Parietal lobe (tissue), 2 donors: ENCODE measurements at places on chromosomes 5 and 9. TPM values are rescaled to one million over a fixed set of nuclear protein-coding genes. Genes with fewer than 3 reads are reported as not detected.

IFNB1 gene
- total RNA-seq, result not detected

MLANA gene
- not detected for total RNA-seq

GALT gene
- total RNA-seq, result 70.7 TPM

EPB41L4B gene
- 3.4 TPM for total RNA-seq

SNAPC3 gene
- 132 TPM for total RNA-seq

FGD3 gene
- total RNA-seq, result 32.2 TPM

LAMC3 gene
- 2.2 TPM for total RNA-seq

PTGS1 gene
- 0.31 TPM for total RNA-seq

IFNA21 gene
- total RNA-seq, result not detected

HMGCR gene
- 357 TPM for total RNA-seq

BARHL1 gene
- not detected for total RNA-seq
